ENCODE measurements at places on chromosomes 7 and 10.

DNA sequence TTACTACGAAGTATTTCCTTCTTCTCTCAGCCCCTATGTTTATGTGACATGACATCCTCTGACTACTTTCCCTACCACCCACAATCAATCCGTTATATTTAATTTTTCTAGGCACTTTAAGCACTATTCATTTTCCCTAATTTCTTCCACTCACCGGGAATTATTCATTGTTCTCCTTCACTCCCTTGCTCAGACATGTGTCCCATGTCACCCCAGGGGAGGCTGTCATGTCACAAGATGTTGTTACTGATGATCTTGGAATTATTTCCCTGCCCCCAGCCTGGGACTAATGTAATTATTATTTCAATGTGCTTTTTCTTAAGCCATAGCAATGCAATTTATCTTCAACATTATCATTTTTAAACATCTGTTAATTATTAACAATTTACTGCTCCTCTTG is 317.2 kb downstream of the PHF14 start:
- no peak for DNase-seq

GRCh38 chr10:8510471-8510870 is 456.0 kb downstream of the GATA3 start:
- no peak for DNase-seq

DNA sequence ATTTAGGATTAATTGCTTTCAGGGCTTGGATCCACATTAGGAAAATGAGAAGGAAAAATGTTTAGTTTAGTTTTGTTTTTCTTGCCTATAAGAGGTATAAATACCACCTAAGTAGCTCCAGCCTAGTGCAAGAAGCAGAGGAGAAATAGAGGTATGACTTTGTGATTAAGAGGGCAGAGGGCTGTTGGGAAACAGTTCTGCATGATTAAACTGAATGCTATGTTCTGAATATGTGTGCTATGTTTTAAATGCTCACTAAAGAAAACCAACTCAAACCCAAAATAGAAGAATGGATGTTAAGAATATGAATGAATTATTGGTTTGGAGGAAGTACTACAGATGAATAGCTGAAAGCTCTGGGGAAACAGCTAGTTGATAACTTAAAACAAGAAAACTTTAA is 7.6 kb downstream of the CALCR start:
- DNase-seq, result no peak

- no peak for DNase-seq
These were observed 69.3 kb upstream of the C7orf33 start for GRCh38 chr7:148521271-148521670.

GRCh38 chr7:140215281-140215680 is 38.5 kb upstream of the KDM7A start:
- no peak for DNase-seq

GRCh38 chr7:22647451-22648257 is 79.3 kb upstream of the IL6 start:
- DNase-seq, result no peak

DNA sequence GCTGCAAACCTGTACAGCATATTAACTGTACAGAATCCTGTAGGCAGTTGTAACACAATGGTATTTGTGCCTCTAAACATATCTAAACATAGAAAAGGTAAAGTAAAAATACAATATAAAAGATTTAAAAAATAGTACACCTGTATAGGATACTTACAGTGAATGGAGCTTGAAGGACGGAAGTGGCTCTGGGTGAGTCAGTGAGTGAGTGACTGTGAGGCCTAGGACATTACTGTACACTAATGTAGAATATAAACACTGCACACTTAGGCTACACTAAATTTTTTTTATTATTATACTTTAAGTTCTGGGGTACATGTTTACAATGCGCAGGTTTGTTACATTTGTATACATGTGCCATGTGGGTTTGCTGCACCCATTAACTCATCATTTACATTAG is 97.3 kb upstream of the STK17A start:
- DNase-seq, result no peak

DNA sequence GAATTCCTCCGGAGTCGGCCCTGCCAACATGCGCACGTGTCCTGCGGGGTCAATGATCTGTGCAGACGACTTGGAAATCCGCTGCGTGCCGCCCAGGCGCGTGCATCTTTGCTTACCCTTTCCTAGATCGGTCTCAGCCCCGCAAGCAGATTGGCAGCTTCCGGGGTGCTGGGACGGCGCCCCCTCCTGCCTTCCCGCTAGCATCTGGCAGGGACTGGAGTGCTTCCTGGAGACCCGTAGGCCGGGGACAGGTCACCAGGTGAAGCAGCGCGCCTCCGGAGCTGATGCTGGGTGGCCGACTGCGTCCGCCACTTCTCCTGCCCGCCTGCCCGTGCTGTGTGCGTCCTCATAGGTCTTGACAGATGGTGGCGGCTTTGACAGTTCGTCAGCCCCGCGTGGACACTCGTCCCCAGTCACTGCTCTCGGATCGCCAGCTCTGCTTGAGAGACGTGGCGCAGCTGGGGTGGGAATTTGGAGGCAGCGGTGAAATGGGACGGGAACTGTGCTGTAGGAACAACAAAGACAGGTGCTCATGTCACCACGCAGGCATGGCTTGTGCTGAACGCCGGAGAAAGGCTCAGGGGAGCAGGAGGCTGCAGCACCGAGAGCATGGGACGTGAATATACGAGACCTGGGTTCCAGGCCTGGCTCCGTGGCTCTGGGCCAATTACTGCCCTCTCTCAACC is 21.9 kb upstream of the KCNK18 start:
- DNase-seq, result no peak

GRCh38 chr10:95813054-95813685 is 57.2 kb downstream of the ENTPD1 start:
- no peak for DNase-seq

DNA sequence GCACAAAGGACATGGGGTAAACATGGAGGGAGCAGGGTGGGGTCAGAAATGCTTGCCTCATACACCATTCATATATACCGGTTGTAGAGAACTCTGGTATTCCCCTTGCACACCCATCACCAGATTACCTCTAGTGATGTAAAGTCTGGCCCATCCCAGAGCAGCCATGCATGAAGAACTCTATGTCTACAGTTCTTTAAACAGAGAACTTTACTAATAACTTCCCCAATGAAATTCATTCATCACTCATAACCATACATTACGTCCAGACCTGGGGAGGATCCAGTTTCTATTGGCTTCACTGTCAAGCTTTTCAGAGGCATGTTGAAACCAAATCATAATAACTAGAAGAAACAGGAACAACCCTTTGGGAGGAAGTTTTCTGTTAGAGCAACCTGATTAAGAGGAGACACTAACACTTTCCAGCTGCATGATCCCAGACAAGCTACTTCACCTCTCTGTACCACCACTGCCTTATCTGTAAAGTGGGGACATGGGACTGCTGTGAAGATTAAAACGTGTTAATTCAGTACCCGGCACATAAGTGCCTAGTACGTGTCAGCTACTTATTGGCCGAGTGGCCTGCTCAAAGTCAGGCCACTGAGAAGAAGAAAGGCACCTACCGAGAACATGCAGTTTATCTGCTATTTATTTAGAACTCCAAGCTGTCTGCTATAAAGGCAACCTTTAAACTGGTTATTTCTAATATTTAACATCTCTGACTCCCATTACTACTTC is 59.7 kb downstream of the IGF2BP3 start:
- DNase-seq, result no peak

- DNase-seq, result peak; percentile 51
These were observed 777 bp downstream of the RUNDC3B start for GRCh38 chr7:87628780-87629569.

GRCh38 chr7:21326241-21326640 is 101.6 kb upstream of the SP4 start:
- DNase-seq, result no peak

DNA sequence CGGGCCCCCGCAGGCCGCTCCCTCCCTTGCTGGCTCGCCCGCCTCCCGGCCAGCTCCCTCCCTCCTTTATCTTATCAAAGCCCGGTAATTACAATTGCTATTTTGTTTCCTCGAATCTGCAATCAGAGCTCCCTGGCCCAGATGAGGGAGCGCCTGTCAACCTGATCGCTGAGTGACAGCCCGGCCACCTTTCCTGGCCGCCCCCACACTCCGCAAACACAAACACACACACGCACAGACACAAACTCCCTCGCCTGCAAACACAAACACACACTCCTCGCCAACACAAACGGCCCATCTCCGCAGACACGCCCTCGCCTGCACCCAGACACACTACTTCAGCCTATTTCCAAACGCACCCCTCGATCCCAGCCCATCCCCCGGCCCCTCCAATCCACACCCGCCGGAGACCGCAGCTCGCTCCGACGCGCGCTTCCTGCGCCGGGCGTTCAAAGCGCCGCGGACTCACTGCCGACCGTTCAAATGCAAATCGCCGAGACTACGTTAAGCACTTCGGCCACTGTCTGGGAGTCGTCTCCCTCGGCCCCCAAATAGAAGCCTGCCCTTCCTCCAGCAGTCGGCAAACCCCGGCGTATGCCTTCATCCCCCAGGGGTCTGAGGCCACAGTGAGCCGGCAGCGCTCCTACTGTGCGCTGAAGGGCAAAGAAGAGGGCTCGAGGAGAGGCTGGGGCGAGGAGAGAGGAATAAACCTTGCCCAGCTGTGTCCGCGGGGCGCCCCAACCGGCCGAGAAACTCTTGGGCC is 3.0 kb upstream of the FGF8 start:
- DNase-seq, result peak; percentile 61

GRCh38 chr7:31096877-31097258 is 44.8 kb downstream of the ADCYAP1R1 start:
- DNase-seq, result no peak

DNA sequence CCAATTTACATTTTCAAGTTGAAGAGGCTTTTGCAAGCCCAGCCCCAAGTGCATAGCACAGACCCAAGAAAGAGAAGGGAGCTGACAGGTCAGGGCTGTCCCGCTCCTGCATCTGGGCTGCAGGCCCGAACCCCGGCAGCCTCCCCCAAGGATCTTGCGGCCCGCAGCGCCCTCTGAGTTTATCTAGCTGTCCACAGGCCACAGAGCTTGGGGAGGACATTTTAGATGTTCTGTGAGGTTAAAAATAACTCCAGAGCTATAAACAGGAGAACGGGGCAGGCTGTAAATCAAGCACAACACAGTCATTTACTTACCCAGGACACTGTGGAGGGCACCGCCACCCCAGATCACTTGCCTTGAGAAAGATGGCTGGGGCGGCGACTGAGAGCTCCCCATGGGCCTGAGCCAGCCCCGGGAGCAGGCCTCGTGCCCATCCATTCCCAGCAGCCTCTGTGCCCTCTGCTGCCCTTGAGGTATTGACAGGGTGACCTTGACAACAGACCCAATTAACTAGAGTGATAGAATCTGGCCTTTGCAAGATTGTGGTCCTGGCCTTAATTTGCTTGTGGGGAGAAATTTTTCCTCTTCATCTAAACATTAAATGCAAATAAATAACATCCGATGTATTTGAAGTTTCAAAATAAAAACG is 563.0 kb downstream of the TCERG1L start:
- DNase-seq, result peak; percentile 20

GRCh38 chr7:22317632-22318031 is 39.3 kb downstream of the RAPGEF5 start:
- no peak for DNase-seq

- DNase-seq, result no peak
These were observed 36.2 kb upstream of the TMEM106B start for GRCh38 chr7:12174931-12175330.

DNA sequence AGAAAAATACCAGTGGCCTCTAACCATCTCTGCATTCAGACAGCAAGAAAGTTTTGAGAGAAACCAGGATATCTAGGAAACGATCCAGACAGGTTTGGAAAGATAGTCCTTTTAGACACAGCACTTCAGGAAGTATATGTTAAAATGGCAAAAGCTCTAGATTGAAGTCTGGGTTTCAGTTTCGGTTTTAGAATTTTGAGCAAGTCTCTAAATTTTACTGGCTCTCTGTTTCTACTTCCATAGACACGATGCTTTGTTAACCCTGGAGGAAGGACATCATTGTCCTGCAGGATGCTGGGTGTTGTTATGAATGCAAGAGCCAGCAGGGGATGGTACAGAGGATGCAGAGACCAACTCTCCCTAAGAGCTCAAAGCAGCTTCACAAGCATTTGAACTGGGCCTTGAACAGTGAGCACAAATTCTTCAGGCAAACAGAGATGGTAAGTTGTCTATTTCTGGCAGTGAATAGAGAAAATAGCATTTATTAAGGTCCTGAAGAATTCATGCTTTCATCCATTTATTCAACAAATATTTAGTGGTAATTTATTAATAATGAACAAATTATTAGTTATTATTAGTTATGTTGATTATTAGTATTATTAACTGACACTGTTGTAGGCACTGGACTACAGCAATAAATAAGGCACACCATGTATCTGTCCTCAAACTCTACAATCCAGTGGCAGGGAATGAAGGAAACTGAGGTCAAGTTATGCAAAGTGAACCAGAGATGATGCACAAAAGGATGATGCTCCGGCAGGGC is 152.7 kb upstream of the NRP1 start:
- DNase-seq, result no peak

GRCh38 chr7:74412603-74413002 is 41.1 kb upstream of the GTF2IRD1 start:
- DNase-seq, result no peak

GRCh38 chr10:8275911-8276310 is 221.4 kb downstream of the GATA3 start:
- no peak for DNase-seq

All from nephron progenitor cell (in vitro differentiated cells).